KG1 (cell line): ENCODE measurements at places on chromosomes 4 and X.
A peak's percentile ranks its signal among the peaks of the same experiment; 100 is the strongest.

DNA sequence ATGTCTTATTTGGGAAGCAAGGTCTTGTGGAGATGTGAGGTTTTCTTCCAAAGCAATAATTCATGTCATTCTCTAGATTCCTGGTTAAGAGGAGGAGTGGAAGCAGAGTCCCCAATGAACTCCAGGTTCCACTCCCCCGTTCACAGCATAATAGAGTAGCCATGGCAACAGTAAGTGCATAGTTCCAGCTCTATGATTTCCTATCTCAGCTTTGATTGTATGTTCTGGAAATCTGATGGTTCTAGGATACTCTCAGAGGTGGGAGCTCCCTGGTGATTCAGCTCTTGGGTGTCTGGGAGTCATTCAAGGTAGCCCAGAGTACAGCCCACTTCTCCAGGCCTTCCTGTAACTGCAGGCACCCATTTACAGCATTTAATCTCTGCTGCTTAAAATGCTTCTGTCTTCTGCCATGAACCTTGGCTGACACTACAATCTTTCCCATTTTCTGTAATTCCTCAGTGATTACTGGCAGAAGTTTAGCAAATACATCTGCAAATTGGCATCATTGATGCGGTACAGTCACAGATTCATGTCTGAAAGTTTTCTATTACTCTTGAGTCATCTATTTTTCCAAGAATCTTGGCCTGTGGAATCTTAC, 242.0 kb downstream of the MAPK10 start:
- DNase-seq = no peak

- no peak for DNase-seq
Observed at GRCh38 chr4:170465429-170465828, 375.7 kb upstream of the AADAT start.

- DNase-seq = no peak
Observed at GRCh38 chr4:177369372-177369771, 59.7 kb downstream of the NEIL3 start.

DNA sequence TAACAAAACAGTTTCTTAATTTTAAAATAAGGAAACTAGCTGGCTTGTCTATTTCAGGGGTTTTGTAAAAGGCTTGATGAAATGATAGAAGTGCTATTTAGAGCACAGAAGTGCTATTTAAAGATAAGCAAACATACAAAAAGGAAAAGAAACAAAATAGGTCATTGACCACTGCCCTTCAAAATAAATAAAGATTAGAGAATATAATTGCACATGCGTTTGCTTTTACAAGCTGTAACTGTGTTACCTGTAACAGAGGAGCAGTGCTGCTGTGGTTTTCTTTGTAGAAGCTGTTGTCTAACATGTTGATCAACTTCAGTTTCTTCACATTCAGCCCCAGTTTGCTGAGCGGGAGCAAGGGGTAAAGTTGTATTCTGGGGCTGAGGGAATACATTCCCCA, 63.5 kb downstream of the WNK3 start:
- no peak for DNase-seq

GRCh38 chr4:110508827-110509710, 33.1 kb downstream of the ENPEP start:
- DNase-seq = peak; percentile 4

DNA sequence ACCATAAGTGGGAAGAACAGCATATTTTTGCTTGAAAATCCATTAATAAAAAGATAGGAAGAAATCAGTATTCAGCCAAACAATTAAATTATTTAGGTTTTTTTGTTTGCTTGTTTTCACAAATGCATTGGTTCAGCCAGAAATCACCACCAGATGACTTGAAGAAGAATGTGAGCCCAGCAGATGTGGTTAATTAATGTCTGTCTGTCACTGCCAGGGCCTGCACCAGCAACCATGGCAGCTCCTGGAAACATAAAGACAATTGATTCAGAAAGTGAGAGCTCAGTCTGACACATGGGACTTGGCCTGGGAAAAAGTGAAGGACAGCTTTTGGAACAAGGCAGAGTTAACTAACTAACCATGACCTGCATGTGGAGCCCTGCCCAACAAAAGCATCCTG, 74.0 kb downstream of the MAOB start:
- DNase-seq = no peak

GRCh38 chrX:111759686-111760085, 78.7 kb downstream of the ALG13 start:
- no peak for DNase-seq

DNA sequence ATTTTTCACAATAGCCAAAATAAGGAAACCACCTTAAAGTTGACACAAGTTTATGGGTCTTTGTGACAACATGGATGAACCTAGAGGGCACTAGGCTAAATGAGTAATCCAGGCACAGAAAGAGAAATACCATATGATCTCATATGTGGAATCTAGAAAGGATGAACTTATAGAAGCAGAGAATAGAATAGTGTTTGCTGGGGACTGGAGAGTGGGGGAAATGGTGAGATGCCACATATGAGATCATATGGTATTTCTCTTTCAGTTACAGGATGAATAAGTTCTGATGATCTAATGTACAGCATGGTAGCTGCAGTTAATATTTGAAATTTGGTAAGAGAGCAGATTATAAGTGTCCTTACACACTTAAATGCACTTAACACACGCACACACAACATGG, 35.9 kb downstream of the F8A2 start:
- no peak for DNase-seq

DNA sequence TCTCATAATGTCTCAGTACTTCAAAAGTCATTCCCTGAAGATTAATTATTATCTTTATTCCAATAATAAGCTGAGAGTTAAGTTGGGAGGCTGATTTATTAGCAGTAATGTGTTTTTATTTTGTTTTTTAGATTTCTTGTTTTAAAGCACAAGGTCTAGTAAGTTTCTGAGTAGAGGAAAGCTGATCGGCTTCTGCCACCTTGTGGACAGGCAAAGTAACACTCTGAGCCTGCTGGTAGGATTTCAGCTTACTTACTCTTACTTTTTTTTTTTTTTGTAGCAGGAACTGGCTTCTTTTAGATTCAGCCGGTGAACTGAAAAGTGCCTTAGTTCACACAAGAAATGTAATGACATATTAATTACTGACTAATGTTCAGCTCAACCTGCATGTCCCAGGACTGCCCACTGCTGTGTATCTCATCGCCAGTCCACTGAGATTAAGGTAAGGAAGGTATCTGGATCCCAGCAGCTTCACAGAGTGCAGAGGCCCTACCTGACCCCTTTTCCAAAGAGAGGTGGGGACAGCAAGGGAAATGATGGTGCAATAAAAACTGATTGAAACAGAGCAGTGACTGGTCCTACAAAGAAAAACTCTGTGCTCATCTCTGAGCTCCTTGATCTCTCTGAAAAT, 126.5 kb downstream of the ADGRA3 start:
- no peak for DNase-seq

- DNase-seq = no peak
Observed at GRCh38 chr4:144350706-144351105, 210.2 kb upstream of the GYPA start.

- DNase-seq = no peak
Observed at GRCh38 chrX:117996918-117997480, 119.6 kb downstream of the KLHL13 start.

- no peak for DNase-seq
Observed at GRCh38 chr4:15186149-15186548, 183.9 kb downstream of the CPEB2 start.

DNA sequence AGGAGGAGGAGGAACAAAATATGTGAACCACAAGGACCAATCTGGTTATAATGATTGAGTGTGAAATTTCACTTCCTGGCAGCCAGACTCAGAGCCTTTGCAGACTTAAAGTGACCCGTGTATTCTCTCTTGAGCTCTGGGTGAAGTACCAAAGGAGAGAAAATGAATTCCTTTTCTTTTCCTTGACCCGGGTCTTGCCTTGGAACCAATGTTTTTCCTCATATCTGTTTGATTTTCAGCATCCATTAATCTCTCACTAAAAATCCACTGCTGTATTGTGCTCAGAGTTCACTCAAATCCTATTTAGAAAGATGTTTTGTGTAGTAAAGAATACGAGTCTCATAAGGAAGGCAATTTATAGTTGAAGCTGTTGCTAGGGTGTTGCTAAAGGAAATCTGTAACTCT, 78.3 kb upstream of the C1QTNF7 start:
- DNase-seq = no peak

DNA sequence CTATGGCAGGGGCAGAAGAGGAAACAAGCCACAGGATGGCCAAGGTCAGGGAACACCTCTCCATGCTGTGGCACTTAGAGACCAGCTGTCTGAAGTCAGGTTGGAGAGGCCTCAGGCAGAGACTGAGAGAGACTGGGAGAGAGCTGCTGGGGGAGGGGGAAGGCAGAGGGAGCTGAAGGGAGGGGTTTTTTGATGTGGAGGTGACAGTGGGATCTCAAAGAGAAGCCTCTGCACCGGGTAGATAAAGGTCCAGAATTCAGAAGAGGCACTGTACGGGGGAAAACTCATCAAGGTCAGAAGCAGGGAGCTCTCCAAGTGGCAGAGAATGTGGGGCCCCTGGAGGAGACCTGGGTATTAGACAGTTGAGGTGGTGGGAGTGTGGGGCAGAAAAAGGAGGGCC, 41.6 kb upstream of the HMGB3 start:
- DNase-seq = no peak

DNA sequence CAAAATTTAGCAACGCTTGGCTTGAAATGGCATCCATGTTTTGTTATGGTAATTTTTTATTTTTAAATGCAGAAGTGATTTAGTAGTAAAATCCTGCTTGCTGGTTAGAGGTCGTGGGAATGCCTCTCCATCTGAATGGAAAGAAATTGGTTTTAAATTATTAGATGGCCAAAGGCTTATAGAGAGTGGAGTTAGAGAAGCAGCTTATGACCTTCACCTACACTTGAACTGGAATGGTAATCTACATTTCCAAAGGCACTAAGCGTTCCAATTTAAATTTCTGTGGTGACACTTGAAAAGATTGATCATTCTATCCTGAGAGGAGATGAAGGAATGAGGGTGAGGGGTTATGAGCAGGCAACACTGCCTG, 280.7 kb downstream of the RAPGEF2 start:
- no peak for DNase-seq

- DNase-seq = no peak
Observed at GRCh38 chrX:155544881-155545280, 67.9 kb downstream of the TMLHE start.

DNA sequence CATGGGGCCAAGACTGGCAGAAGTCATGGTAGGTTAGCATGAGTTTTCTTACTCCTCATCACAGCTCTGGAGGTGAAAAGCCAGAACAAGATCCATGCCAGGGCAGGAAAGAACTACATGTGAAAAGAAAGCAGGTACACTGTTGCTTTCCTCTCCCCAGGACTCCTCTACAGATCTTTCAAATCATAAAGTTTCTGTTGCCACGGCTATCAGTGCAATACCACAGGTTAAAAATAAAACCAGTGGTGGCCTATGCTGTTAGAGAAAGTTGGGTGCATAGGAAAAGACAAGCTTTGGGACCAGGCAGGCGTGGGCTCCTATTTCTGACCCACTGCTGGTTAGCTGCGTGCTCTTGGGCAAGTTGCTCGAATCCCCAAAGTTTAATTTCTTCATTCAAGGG, 81.4 kb downstream of the SH3RF1 start:
- DNase-seq = no peak

DNA sequence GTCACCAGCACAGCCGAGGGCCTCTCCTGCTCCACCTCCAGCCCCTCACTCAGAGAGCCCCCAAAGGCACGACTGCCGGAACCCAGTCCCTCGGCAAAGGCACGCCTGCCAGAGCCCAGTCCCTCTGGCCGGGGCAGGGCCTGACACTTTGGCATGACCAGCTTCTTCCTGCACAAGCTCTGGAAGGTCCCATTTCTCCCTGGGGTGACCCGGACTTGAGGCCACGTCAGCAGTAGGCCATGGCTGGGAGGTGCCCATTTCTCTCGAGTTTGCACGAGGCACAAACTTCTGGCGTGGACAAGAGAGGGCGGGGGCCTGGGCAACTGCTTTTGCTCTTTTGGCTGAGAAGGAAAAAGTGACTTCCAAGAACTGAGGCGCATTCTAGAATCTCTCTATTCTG, 62.2 kb upstream of the GPR78 start:
- no peak for DNase-seq

DNA sequence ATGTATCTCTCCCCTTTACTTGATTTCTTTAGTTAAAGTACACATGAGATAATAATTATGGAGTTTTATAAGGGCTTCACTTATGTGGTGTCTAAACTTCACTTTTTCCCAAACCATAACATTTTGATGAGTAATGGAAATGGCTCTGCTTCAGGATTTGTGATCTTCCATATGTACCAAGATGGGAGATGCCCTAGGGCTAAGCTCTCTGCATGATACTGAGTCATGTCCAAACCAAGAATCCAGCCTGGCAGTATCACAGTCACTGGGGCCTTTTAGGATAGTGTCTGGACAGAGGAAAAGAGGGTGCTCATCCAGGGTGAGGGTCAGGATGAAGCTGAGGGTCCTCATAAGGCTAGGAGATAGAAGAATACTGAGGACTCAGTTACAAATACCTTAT, 47.9 kb upstream of the PAGE3 start:
- DNase-seq = no peak

DNA sequence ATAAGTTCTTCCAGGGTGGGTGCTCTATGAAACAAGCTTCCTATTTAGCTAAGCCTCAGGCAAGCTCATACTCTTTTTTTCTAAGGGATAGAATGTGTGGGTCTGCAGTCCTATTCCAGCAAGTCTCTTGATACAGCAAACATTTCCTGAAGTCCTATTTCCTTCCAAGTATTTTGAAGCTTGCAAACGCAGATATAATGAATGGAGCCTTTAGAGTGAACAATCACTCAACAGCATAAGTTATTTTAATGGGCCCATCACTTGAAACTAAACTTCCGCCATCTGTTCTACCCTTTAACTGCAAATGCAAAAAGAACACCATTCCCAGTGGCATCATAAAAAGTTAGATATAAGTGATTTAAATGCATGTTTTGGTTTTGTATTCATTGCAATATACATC, 108.3 kb upstream of the TAPT1 start:
- no peak for DNase-seq

GRCh38 chr4:110088670-110089069, 109.7 kb downstream of the ELOVL6 start:
- DNase-seq = no peak
